ENCODE measurements at places on chromosomes 16 and 17.

DNA sequence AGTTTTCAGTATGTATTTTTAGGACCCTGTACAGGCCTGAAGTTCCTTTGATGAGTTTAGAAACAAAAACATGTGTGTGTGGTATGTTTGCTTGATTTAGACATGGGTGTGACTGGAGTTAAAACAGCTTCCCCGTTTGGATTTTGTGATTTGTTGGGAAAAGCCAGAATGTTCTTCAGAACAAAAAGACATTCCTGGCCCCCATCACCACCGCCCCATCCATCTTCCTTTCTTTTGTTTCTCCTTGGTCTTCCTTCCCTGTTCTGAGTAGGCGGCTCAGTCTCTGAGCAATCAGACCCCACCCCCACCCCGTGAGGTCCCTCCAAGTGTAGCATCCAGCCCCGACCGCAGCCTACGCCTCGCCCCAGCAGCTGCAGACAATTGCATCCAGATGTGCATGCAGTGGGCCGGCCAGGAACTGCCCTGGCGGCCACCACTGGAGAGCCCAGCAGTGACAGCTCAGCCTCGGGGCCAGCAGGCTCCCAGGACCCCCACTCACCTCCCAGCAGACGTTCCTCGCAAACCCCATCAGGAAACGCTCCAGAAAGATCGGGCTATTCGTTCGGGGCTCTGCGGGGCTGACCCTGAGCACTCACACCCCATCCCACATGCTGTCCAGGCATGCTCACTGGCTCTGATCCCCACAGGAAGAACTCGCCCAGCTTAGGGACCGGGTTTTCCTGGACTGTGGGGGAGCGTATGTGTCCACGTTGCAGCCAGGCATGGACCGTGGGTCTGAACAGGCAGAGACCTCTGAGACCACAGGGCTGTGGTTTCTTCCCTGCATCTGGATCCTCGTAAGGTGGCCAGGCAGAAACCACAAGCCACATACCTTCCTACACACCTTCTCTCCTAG lies 99.8 kb upstream of the CDH5 start:
- DNase-seq: no peak

GRCh38 chr16:15521758-15522509 lies 87.5 kb downstream of the BMERB1 start:
- no peak for DNase-seq

DNA sequence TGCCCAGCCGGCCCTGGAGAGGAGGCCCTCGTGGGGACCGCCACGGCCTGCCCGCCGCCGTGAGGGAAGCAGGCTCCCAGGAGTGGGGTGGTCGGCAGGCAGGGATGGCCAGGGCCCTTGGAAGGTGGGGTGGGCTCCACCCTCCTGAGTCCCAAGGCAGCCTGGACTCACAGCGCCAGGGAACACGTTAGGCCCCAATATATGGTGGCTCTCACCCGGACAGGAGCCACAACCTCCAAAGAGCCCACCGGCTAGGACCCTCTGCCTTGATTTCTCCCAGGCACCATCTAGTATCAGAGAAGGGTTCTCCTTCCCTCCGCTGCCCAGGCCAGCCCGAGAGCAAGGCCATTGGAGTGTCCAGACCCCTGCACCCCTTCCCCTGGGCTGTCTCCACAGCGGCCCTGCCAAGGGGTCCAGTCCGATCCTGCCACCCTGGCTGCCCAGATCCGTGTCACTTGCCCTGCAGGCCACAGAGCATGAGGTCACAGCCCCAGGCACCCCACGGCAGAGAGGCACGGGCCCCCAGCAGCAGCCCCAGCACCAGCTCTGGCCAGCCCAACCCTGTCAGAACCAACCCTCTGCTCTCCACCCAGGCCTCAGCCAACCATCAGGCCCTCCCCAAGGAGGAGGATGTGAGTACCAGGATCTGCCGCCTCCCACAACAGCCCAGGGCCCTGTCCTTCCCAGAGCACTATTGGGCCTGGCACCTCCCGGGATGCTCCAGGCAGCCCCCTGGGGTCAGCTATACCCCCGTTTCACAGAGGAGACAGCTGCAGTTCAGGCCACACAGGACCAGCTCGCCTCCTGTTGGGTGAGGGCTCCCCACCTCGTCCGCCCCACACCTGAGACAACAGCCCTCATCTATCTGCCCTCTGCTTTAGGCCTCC lies 1.1 kb upstream of the AXIN1 start:
- no peak for DNase-seq

DNA sequence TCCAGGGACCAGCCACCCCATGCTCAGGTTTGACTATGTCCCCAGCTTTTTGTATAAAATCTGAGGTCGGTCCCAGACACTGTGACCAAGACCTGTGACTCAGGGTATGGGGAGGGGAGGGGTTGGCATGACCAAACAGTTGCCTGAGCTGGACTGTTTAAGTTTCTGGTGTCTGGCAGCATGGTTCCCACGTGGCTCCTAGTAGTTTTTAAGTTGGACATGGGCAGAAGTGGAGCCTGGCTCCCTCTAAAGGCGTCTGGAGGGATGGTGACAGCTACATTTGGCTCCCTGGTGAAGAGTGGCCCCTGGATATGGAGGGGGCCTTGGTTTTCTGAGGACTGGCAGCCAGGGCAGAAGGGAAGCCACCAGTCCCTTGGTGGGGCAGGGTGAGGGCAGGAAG lies 7.9 kb downstream of the SMCR8 start:
- DNase-seq: no peak

DNA sequence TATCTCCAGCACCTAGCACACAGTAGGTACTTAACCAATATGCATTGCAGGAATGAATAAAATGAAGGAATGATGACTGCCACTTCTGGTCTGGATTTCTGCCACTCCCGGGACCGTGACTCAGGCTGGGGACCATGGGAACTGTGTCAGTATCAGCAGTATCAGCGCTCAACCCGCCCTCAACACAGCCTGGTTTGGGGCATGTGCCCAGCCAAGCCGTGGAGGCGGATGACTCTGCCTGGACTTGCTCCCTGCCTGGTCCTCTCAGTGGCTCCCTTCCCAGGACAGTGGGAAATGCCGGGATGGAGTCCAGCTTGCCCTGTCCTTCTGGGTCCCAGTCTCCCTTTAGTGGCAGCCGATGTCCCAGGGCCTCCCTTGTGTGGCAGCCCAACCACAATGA lies 55.1 kb downstream of the SRCIN1 start:
- DNase-seq: no peak

GRCh38 chr16:75078886-75079285 lies 37.7 kb downstream of the LDHD start:
- DNase-seq: no peak

DNA sequence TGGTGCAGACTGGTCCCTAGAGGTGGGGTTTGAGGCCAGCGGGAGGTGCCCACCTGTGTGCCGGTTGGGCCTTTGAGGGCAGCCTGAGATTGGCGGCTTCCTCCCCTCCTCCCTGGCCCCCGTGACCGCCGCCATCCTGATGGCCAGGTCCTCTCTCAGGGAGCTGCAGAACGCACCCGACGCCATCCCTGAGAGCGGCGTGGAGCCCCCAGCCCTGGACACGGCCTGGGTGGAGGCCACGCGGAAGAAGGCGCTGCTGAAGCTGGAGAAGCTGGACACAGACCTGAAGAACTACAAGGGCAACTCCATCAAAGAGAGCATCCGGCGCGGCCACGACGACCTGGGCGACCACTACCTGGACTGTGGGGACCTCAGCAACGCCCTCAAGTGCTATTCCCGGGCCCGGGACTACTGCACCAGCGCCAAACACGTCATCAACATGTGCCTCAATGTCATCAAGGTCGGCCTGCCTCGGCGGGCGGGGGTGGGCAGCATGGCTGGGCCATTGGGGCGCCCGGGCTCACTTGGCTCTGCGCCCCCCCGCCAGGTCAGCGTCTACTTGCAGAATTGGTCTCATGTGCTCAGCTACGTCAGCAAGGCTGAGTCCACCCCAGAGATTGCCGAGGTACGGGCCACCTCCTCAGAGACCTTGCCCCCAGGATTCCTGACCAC lies 2.8 kb downstream of the GPS1 start:
- no peak for DNase-seq

DNA sequence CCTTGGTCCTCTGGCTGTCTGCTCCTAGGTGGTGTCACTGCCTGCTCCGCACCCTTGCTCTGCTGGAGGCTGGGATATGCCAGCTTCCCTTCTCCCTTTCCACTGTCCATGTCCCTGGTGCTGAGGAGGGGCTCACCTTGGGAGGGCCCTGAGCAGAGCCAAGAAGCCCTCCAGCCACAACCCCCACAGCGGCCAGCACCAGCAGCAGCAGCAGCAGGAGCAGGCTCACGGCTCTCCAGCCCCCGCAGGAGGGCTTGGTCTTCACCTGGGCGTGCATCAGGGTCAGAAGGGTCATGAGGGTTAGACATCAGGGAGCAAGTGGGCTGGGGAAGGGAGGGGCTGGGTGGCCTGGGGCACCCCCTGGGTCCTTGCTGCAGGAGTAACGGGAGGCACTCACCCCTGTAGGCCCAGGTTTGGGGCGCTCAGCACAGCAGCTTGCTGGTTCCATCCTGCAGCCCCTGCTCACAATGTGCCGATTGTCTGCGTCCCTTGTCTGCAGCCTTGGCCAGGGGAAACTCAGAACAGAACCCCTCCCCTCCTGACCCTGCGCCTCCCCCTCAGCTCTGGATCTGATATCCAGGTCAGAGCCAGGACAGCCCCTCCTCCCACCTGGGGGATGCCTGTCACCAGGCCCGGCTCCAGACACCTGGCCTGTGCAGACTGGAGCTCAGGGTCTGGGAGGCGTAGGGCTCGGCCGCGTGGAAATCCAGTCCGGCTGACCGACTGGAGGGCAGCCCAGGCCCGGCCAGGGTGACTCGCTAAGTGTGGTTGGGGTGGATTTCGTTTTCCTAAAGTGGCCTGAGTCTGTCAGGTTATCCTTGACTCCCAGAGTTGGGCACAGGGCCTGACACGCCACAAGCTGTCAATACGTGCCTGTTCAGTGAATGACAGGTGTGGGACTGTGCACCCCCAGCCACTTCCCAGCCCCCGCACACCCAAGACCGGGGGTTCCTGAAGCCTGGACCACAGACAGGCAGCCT lies at the start of gene BRICD5:
Gene BRICD5 (minus strand): TSS at position 478 of the 980 bp plus-strand sequence. CDS start 30 bp downstream, at position 448.
- no peak for DNase-seq

DNA sequence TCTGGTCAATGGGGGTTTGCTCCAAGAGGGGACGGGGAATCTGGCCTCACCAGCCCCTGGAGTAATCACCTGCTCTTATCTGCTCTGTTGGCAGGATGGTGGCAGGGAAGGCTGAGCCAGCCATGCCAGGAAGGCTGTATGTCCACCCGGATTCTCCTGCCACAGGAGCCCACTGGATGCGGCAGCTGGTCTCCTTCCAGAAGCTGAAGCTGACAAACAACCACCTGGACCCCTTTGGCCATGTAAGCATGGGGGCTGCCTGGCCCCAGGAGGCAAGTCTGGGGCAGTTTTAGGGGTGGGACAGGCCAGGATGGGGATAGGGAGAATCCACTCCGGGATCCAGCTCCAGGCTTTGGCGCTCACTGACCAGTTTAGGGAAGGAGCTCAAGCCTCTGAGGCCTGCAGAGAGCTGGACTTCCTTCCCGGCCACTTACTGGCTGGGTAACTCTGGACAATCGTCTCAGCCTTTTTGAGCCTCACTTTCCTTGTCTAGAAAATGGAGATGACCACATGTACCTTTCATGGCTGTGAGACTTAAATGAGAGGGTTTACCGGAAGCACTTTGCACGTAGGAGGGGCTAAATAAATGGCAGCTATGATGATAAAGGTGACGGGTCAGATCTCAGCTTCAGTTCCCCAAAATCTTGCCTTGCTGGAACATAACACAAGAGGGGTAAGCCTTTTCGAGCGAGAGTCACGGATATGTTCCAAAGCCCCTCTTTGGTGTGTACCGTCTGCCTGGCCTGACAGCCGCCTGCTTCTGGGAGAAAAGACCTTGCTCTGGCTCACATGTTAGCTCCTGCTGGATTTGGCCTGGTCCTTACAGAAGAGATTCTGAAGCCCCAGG lies 15.4 kb downstream of the TBX4 start:
- peak; percentile 59 for DNase-seq

- no peak for DNase-seq
Observed at GRCh38 chr17:13393841-13394710, 207.7 kb downstream of the HS3ST3A1 start.

GRCh38 chr17:18921485-18921884 lies 30.5 kb upstream of the SLC5A10 start:
- DNase-seq: no peak

GRCh38 chr16:88969361-88969831 lies 7.6 kb downstream of the CBFA2T3 start:
- DNase-seq: no peak

GRCh38 chr17:9829343-9829742 lies 3.6 kb downstream of the GLP2R start:
- no peak for DNase-seq

DNA sequence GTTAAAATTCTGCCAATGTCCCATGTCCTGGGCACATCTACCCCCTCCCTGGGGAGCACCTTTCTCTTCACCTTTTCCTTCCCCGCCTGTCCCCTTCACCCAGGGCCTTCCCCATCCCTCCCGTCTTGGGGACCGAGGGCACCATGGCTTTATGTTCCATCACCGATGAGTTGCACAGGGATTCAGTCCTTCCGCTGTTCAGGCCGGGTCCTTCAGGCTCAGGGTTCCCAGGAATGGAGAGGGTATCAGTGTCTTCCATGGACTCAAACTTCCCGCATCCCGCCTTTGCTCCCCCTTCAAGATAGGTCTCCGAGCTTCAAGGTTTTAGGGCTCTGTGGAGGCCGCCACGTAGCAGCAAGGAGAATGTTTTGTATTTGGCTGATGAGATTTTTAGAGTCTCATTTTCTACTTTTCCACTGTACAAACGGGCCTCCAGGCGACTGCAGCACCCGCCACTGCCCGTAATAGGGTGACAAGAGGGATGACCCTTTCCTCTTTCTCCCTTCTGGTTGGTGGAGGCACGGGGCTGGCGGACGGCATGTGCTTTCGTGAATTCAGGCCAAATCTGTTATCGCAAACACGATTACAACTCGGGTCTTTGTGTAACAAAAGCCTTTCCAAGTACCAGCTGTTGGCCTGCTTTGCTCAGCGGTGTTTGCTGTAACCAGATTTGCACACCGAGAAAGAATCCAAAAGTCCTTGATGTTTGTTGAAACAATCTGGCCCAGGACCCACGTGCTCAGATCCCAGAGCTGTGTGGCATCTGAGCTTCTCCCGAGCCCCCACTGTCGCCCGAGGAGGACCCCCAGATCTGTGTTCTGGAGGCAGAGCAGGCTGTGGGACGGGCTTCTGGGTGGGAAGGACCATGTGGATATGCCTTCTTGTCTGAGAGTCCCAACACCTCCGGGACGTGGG lies 236.3 kb downstream of the SEC14L1 start:
- no peak for DNase-seq

GRCh38 chr16:79602628-79603014 lies 2.1 kb upstream of the MAF start:
- DNase-seq: no peak

- no peak for DNase-seq
Observed at GRCh38 chr16:1637526-1637925, 25.4 kb downstream of the CRAMP1 start.

GRCh38 chr16:17424771-17425170 lies 46.0 kb downstream of the XYLT1 start:
- no peak for DNase-seq

DNA sequence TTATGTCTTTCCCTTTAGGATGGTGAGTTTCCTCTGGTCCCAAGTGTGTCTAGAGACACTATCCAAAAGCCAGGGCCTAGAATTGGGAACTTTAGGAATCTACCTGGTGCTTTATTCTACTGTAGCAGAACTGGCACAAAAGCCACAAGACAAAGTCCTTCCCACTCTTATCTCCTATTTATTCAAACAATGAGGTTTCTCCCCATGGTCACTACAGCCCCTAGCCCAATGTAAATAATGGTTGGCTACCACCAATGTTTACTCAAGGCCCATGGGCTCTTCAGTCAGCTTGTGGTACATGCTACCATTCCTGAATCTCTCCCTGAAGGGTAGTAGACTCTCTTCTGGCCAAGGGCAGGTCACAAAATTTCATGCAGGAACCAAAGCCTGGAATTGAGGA lies 789.4 kb upstream of the KIF2B start:
- DNase-seq: no peak
